ENCODE measurements at places on chromosomes 6 and 20.

DNA sequence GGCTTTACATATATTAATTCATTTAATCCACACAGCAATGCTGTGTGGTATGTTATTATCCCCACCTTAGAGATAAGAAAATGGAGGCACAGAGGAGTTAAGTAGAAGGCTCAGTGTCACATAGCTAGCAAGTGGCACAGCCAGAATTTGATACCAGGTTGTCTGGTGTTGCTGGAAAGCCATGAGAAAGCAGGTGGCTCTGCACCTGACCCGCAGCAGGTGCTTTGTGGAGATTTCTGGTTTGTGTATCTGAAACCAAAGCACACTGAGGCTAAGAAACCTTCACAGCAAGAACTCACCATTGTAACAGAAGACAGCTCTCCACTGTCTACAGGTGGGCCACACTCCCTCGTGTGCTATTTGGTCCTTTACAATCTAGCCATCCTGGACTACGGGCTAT is 7.5 kb downstream of the ELMO2 start:
- no peak for DNase-seq

DNA sequence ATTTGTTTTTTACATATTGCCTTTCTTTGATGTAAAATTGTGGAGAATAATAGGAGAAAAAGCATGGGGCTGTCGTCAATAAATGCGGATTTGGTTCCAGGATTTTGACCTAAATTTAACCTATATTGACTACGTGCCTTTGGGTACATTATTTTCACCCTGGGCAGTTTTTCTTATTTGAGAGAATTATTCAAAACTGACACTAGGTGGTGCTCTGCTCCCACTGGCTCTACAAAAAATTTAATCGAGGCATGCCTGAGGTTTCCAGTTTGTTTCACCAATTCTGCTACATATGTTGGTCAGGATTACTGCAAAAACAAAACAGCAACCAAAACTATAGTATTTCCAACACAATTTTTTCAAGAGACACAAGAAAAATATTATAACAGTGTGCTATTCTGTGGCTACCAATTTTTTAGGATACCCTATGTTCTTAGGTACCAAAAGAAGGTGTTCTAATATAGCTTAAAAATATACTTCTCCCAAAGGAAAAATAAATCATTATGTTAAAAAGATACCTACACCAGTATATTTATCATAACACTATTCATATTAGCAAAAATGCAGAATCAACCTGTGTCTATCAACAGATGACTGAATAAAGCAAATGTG is 48.6 kb upstream of the FABP7 start:
- DNase-seq = no peak

DNA sequence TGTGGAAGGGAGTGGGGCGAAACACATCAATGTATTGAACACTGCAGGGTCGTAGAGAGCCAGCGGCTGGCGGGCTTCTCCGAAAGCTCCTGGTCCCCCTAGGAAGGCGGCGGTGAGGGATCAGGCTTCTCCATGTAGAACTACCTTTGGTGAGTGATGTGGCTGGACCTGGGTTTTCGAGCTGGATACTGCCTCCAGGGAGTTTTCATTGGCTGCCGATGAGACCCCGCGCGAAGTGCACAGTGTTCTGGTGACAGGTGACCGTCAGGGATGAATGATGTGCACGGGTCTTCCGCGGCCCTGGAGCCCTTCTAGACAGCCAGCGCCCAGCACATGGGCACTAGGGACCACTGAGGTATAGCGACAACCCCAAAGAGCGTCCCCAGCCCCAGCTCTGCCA is 16.4 kb downstream of the ABT1 start:
- no peak for DNase-seq

- no peak for DNase-seq
Measured at GRCh38 chr6:53197553-53197952, 48.9 kb upstream of the GCM1 start.

GRCh38 chr6:93858213-93858612 is 438.9 kb upstream of the EPHA7 start:
- no peak for DNase-seq

DNA sequence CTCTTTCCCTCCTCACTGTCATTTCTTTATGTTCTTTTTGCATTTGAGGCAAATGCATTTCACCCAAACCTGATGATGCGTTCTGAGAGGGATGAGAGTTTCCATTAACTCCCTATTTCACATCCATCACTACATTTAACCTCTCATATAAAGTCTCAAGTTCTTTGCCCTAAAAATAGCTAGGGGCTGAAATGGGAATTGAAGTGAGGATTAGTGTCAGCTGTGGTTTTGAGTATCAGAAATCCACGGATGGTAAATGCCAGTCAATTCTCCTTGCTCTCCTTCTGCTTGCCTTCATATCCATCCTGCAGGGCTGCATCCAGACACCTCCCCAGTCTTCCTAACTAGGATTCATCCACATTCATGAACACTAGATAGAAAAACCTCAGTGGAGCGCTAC is 10.0 kb upstream of the DTNBP1 start:
- no peak for DNase-seq

- DNase-seq = no peak
Measured at GRCh38 chr20:50346374-50347283, 156.0 kb downstream of the CEBPB start.

DNA sequence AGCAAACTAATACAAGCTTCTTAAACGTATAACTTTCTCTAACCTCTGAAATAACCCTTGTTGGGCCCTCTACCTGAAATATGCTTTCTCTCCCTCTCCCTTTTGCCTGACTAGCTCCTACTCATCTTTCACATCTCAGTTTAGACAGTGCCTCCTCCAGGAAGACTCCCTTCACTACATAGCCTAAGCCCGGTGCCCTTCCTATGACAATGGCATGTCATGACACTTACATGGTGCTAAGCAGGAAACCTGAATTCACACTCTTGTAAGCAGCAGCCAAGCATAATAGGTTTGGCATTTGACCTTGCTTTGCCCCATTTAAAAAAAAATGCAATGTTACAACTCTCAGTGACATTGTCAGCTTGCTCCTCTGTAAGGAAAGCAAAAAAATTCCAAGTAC is 33.1 kb upstream of the FBXL4 start:
- DNase-seq = no peak

GRCh38 chr6:27617700-27618689 is 145.1 kb upstream of the ZNF184 start:
- no peak for DNase-seq

- DNase-seq = no peak
Measured at GRCh38 chr20:23289249-23289648, 61.3 kb upstream of the NXT1 start.

GRCh38 chr6:10534419-10534762 is 13.2 kb downstream of the GCNT2 start:
- no peak for DNase-seq

DNA sequence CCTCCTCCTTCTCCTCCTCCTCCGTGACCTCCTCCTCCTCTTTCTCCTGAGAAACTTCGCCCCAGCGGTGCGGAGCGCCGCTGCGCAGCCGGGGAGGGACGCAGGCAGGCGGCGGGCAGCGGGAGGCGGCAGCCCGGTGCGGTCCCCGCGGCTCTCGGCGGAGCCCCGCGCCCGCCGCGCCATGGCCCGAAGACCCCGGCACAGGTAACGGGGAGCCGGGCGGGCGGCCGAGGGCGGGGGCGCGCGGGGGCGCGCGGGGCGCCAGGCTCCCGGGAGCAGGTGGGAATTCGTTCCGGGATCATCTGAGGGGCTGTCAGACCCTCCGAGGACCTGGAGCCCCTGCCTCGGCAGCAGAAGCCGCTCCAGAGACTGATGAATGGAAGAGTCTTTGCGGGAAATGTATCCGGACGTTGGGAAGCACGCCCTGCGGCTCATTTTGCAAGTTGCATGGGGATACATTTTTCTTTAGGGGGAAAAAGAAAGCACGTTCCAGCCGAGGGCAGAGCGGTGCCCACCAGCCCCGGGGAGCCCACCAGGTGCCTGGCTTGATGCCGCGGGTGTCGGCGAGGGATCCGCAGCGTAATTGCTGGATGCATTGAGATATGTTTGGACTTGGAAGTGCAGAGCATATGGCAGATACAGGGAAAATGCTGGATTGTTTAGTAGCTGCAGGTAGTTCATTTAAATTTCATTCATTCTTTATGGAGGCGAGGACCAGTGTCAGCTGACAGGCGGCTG is 394 bp downstream of the MYB start:
- no peak for DNase-seq
